Adipose tissue (tissue), 3 donors: ENCODE measurements at places on chromosomes 12 and 14. TPM values are rescaled to one million over a fixed set of nuclear protein-coding genes. Genes with fewer than 3 reads are reported as not detected.

The DPY19L2 gene
- polyA plus RNA-seq, result 6.2 TPM

The RPL10L gene
- not detected for polyA plus RNA-seq

The C14orf39 gene
- not detected for polyA plus RNA-seq

The TEX52 gene
- not detected for polyA plus RNA-seq

The NKX2-1 gene
- polyA plus RNA-seq, result not detected

The DBX2 gene
- polyA plus RNA-seq, result 2.1 TPM

The FOS gene
- 1,284 TPM for polyA plus RNA-seq

The EPS8 gene
- polyA plus RNA-seq, result 56.7 TPM

The AKAP6 gene
- 1.9 TPM for polyA plus RNA-seq

The TDRD9 gene
- 2.0 TPM for polyA plus RNA-seq

The GYS2 gene
- 1.1 TPM for polyA plus RNA-seq

The DIO2 gene
- polyA plus RNA-seq, result 2.3 TPM

The CRY1 gene
- 7.0 TPM for polyA plus RNA-seq

The RASAL1 gene
- not detected for polyA plus RNA-seq

The SSTR1 gene
- 1.2 TPM for polyA plus RNA-seq

The LGR5 gene
- polyA plus RNA-seq, result not detected

The ABCD2 gene
- polyA plus RNA-seq, result 1.7 TPM

The ACOT6 gene
- polyA plus RNA-seq, result 0.19 TPM

The EIF2S3B gene
- polyA plus RNA-seq, result 0.41 TPM

The HPD gene
- polyA plus RNA-seq, result 3.5 TPM

The ANAPC5 gene
- polyA plus RNA-seq, result 80.3 TPM

The OAS2 gene
- polyA plus RNA-seq, result 9.4 TPM

The LMNTD1 gene
- 0.28 TPM for polyA plus RNA-seq

The CISTR gene
- polyA plus RNA-seq, result not detected

The OR11G2 gene
- not detected for polyA plus RNA-seq

The RAB35 gene
- polyA plus RNA-seq, result 13.1 TPM

The CCER1 gene
- not detected for polyA plus RNA-seq

The AQP2 gene
- polyA plus RNA-seq, result not detected

The CARMIL3 gene
- polyA plus RNA-seq, result 0.56 TPM

The EXOC5 gene
- polyA plus RNA-seq, result 6.2 TPM

The BICDL1 gene
- 7.4 TPM for polyA plus RNA-seq

The SERPINA12 gene
- not detected for polyA plus RNA-seq

The TRHDE gene
- polyA plus RNA-seq, result 4.2 TPM

The GPRC5D gene
- polyA plus RNA-seq, result 0.15 TPM

The SPIC gene
- polyA plus RNA-seq, result 0.05 TPM

The CSRP2 gene
- 10.8 TPM for polyA plus RNA-seq

The EFS gene
- polyA plus RNA-seq, result 11.1 TPM

The GLIPR1L2 gene
- polyA plus RNA-seq, result 0.74 TPM

The HNF1A gene
- 0.62 TPM for polyA plus RNA-seq

The RTN1 gene
- polyA plus RNA-seq, result 6.2 TPM

The HSPA2 gene
- polyA plus RNA-seq, result 6.0 TPM

The NRIP2 gene
- 1.4 TPM for polyA plus RNA-seq

The KLHDC1 gene
- polyA plus RNA-seq, result 3.8 TPM

The KCNK13 gene
- polyA plus RNA-seq, result 0.05 TPM

The FMNL3 gene
- polyA plus RNA-seq, result 1.2 TPM

The KIF26A gene
- 6.4 TPM for polyA plus RNA-seq

The LALBA gene
- not detected for polyA plus RNA-seq

The P2RX2 gene
- 1.5 TPM for polyA plus RNA-seq

The NUP37 gene
- polyA plus RNA-seq, result 11.0 TPM

The PA2G4 gene
- polyA plus RNA-seq, result 83.2 TPM

The RBM25 gene
- 29.7 TPM for polyA plus RNA-seq

The GNB3 gene
- polyA plus RNA-seq, result 0.89 TPM

The ESR2 gene
- polyA plus RNA-seq, result 0.22 TPM

The GRIP1 gene
- 0.19 TPM for polyA plus RNA-seq

The SLC24A4 gene
- polyA plus RNA-seq, result 0.11 TPM

The G2E3 gene
- polyA plus RNA-seq, result 2.9 TPM

The DRAM1 gene
- polyA plus RNA-seq, result 30.8 TPM
